ENCODE measurements at places on chromosomes 4 and X. TPM values are rescaled to one million over a fixed set of nuclear protein-coding genes. Genes with fewer than 3 reads are reported as not detected.

Gene ZNF718
- 5.8 TPM for polyA plus RNA-seq

Gene POU4F2
- polyA plus RNA-seq, result not detected

Gene FAM47E
- polyA plus RNA-seq, result not detected

Gene MAGEC1
- polyA plus RNA-seq, result not detected

Gene DGAT2L6
- polyA plus RNA-seq, result not detected

Gene ARMCX1
- 1.0 TPM for polyA plus RNA-seq

Gene SPCS3
- polyA plus RNA-seq, result 58.8 TPM

Gene SRPX2
- polyA plus RNA-seq, result not detected

Gene EVC2
- 1.3 TPM for polyA plus RNA-seq

Gene FAM200B
- 80.7 TPM for polyA plus RNA-seq

Gene ART3
- polyA plus RNA-seq, result not detected

- no peaks in the 10 kb centered on the region for H3K4me1 ChIP-seq
- H3K36me3 ChIP-seq, result no peaks in the 10 kb centered on the region
- no peak overlapping the region for H3K27ac ChIP-seq
- no peak for DNase-seq
- H3K27me3 ChIP-seq, result no peaks in the 10 kb centered on the region
These were observed 251.9 kb downstream of the TECRL start for GRCh38 chr4:64157397-64157796.

DNA sequence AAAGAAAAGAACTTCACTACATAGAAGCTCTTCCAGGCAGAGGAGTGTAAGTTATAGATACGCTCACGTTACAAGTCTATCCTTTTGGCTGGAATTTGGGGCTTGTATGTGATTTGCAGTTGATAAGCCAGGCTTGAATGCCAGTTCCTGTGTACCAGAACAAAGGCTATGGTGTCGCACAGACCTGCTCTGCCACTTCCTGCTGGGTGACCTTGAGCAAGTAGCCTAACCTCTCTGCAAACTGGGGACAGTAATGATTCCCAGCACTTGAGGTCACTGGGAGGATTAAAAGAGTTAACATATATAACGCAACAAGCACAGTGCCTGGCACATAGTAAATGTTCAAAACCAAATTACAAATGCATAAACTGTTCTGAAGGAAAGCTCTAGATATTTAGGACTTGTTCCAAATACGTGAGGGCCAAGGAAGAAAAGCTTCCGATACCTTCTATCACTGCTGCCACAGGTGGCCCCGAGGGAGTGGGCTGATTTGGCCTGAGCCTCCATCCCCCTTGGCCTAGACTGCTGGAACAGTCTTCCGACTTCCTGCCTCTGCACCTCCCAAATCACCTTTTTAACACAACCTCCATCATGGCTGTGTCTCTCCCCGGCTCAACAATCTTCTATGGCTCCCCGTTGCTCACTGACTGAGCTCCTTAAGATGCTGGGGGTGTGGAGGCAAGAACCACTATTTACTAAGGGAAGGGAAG lies 1.3 kb upstream of the SOWAHD start:
- no peaks in the 10 kb centered on the region for H3K27me3 ChIP-seq
- H3K36me3 ChIP-seq, result no peaks in the 10 kb centered on the region
- peak overlapping the region; percentile 44 for H3K27ac ChIP-seq
- H3K4me3 ChIP-seq, result peak overlapping the region; percentile 9
- DNase-seq, result no peak

- no peak overlapping the region for H3K27ac ChIP-seq
- no peak for DNase-seq
- no peaks in the 10 kb centered on the region for H3K4me1 ChIP-seq
- no peak overlapping the region for H3K4me3 ChIP-seq
These were observed 215.1 kb upstream of the HDX start for GRCh38 chrX:84717343-84717742.

DNA sequence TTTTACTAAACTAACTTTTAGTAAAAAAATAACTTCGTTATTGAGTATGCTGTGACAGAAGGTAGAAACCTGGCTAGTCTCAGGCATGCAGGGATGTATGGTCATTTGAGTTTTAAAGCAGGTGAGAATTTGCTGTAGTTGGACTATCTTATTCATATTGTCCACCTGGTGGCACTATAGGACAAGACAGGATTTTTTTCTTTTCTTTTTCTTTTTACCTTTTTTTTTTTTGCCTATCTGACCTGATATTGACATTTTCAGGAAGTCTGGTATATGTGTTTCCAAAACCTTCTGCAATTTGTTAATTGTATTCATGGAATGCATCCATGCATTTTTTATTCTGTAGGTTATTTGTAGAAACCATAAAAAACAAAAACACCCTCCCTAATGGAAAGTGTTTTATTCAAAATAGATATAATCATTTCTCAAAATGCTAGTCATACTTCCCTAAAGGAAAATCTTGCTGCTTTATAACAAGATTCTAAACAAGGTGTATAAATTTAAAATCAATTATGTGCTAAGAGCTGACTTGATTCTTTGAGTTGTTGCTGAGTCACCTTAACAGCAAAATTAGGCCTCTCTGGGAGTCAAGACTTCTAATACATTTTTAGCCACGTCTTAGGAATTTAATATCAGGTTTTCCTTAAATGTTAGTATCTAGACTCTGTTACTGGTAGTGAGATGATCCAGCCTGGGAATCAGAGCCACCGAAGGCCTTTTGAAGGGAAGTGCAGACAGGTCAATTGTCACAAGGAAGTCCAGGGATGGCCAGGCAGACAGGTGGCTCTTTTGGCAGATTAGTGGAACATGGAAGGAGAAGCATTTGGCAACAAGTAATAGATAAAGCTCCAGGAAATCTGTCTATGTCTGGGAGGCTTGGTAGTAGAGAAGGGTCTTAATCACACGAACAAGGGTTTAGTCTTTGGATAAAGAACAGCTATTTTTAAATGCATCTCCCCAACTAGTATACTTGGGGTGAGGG lies 201.3 kb upstream of the GNPDA2 start:
- no peak overlapping the region for H3K4me3 ChIP-seq
- no peaks in the 10 kb centered on the region for H3K4me1 ChIP-seq
- H3K27ac ChIP-seq, result no peak overlapping the region
- no peak for DNase-seq
- H3K27me3 ChIP-seq, result no peaks in the 10 kb centered on the region

DNA sequence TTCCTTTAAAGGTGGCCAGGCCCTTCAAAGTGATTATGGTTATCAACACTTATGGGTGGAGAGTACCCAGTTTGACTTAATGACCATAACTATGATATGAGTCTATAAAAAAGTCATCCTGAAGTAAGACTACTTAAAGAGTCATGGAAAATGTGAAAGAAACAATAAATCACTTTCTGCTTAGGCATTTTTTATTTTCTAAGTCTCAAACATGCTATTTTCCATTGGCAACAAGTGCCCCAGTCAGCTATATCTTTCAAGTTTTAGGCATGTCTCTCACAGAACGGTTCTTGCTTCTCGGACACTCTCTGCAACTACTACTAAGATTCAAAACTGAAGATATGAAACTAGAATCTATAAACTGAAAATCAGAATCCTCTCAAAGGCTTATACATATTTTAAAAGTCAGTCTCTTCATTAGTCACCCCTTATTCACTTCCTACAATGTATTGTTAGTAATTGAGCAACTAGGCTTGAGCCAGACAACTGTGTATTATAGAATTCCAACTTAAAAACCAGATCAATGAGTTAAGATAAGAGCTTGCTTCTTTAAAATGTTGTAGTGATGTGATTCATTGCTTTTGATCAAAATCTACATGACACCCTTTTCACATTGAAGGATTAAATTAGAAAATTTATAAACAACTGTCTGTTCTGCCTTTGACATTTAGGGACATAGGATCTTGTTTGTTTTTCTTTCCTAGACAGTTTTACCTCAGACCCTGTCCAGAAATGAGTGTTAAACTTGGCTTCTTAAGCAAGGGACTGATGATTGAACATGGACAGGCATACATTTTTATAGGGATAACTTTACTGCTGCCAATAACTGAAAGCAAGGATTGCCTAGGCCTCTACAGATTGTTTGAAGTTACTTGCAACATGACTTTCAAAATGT lies 2.9 kb downstream of the ANTXR2 start:
- no peak for DNase-seq
- peak overlapping the region; percentile 92 for H3K27ac ChIP-seq
- peaks cover 47% of the 10 kb centered on the region for H3K4me1 ChIP-seq
- H3K36me3 ChIP-seq, result no peaks in the 10 kb centered on the region
- H3K27me3 ChIP-seq, result no peaks in the 10 kb centered on the region

DNA sequence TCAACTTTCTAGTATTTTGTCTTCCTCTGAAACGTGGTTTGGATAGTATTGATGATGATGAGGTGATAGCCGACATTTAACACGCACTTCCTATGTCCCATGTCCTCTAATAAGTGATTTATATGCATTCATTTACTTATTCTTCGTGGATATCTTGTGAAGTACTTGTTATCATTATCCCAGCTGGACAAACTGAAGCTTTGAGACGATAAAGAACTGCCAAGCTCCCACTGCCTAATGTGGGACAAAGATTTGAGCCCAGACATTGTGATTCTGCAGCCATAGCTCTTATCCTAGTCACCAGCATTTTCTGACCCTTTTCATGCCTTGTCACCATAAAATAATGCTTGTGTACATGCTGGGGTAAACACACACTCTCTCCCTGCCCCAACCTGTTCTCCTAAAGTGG lies 92.5 kb downstream of the RAPGEF2 start:
- H3K27me3 ChIP-seq, result no peaks in the 10 kb centered on the region
- H3K27ac ChIP-seq, result no peak overlapping the region
- H3K36me3 ChIP-seq, result no peaks in the 10 kb centered on the region
- no peak for DNase-seq

GRCh38 chrX:120087289-120088017 lies 10.0 kb upstream of the RHOXF2B start:
- H3K27me3 ChIP-seq, result no peaks in the 10 kb centered on the region
- no peaks in the 10 kb centered on the region for H3K36me3 ChIP-seq
- no peaks in the 10 kb centered on the region for H3K4me1 ChIP-seq
- H3K27ac ChIP-seq, result no peak overlapping the region
- DNase-seq, result no peak

- H3K4me1 ChIP-seq, result peaks cover 25% of the 10 kb centered on the region
- H3K36me3 ChIP-seq, result no peaks in the 10 kb centered on the region
- H3K27me3 ChIP-seq, result no peaks in the 10 kb centered on the region
- peak overlapping the region; percentile 21 for H3K27ac ChIP-seq
- no peak for DNase-seq
These were observed 111.5 kb downstream of the ASB9 start for GRCh38 chrX:15158350-15158735.

DNA sequence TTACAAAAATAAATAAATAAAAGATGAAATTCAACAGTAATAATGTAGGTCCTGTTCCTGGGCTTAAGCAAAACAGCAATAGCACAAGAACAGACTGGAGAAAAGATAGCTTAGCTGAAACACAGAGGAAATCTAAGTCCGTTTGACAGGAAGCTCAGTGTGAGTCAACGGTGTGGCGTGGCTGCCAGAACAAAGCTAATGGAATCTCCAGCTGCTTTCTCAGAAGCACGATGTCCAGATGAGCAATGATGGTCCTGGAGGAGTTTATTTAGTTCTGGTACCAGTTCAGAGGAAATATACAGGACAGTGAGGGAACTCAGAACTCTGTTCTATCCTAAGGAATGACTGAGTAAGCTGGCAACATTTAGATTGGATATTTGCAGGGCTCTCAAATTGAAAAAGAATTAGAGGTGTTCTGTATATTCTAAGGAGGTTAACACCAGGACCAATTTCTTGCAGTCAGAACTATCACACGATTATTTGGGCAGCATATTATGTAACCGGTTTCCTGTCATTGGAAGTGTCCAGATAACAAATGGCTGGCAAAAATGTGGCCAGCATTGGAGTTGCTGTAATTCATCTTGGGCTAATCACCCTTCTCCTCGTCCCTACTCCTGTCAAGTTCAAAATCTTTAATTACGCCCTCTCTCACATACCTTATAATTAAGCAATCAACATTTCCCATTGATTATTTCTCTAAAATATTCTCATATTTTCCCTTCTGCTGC lies 12.7 kb downstream of the GAB3 start:
- H3K4me3 ChIP-seq, result no peak overlapping the region
- H3K36me3 ChIP-seq, result no peaks in the 10 kb centered on the region
- H3K4me1 ChIP-seq, result peaks cover 62% of the 10 kb centered on the region
- H3K27ac ChIP-seq, result no peak overlapping the region
- H3K27me3 ChIP-seq, result no peaks in the 10 kb centered on the region

GRCh38 chrX:46841346-46841745 lies 4.5 kb downstream of the RP2 start:
- H3K4me3 ChIP-seq, result no peak overlapping the region
- no peak for DNase-seq
- H3K27ac ChIP-seq, result no peak overlapping the region
- H3K36me3 ChIP-seq, result no peaks in the 10 kb centered on the region

- no peaks in the 10 kb centered on the region for H3K36me3 ChIP-seq
- H3K4me1 ChIP-seq, result no peaks in the 10 kb centered on the region
- H3K27me3 ChIP-seq, result no peaks in the 10 kb centered on the region
- H3K27ac ChIP-seq, result no peak overlapping the region
These were observed 7.3 kb downstream of the CCDC110 start for GRCh38 chr4:185464183-185464582.

- H3K27ac ChIP-seq, result peak overlapping the region; percentile 76
- no peaks in the 10 kb centered on the region for H3K27me3 ChIP-seq
- H3K36me3 ChIP-seq, result no peaks in the 10 kb centered on the region
- no peaks in the 10 kb centered on the region for H3K4me1 ChIP-seq
- peak overlapping the region; percentile 5 for H3K4me3 ChIP-seq
- DNase-seq, result peak; percentile 70
These were observed 39.6 kb downstream of the CLCN3 start for GRCh38 chr4:169659716-169660670.

- H3K27ac ChIP-seq, result no peak overlapping the region
- H3K4me1 ChIP-seq, result no peaks in the 10 kb centered on the region
- no peaks in the 10 kb centered on the region for H3K27me3 ChIP-seq
- no peak for DNase-seq
- H3K36me3 ChIP-seq, result no peaks in the 10 kb centered on the region
These were observed 14.9 kb upstream of the GLUD2 start for GRCh38 chrX:121032531-121032930.

- DNase-seq, result no peak
- no peak overlapping the region for H3K4me3 ChIP-seq
- H3K27ac ChIP-seq, result no peak overlapping the region
- no peaks in the 10 kb centered on the region for H3K36me3 ChIP-seq
- no peaks in the 10 kb centered on the region for H3K27me3 ChIP-seq
These were observed 207.3 kb downstream of the MID1IP1 start for GRCh38 chrX:39008549-39008948.
